ENCODE measurements at places on chromosomes 5 and 9.

- no peak for DNase-seq
Observed at GRCh38 chr5:20469792-20470191, 481.8 kb upstream of the CDH18 start.

DNA sequence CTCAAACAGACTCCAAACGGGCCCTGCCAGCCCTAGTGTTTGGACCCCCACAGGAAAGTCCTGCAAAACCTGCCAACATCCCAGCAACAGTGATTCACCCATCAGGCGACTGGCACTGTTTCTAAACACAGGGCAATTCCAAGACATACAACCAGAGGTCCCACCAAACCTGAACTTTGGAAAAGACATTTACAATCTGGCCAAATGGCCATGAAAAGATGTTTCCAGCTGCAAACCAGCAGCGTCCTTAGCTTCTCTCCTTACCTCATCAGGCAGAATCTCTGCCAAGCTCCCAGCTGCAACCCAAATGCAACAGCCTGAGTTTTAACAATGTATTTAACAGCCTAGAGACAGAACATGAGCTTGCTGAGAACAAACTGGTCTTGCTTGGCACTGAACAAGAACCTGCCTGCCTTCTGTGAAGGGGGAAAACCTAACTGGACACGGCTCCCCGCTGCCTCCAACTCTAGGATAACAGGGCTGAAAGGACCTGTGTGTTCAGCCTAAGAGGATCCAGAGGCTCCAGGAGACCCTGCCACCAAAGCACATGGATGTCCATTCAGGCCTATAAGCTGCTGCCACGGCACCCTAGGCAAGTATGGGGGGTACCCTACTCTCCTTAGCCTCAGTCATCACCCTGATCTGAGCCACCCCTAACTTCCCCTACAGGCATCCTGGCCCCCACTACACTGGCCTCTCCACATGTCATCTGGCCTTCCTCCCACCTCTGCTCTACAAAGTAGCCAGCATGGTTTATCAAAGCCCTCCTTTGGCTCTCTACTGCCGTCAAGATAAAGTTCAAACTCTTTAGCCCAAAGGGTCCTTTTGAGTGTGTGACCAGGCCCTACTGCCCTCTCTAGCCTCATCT lies 5.6 kb downstream of the P4HA2 start:
- DNase-seq: no peak

DNA sequence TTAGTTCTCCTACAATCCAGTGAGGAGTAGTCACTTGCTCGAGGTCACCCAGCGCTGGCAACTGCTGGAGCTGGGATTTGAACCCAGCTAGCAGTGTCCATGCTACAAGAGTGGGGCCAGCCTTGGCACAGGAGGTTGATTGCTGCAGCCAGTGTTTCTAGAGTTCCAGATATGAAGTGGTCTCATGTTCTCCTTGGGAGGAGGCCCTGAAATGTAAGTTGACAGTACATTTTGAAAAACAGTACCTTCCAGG lies 802 bp downstream of the CCDC107 start:
- DNase-seq: no peak

GRCh38 chr5:119750887-119751733 lies 121.8 kb downstream of the FAM170A start:
- DNase-seq: no peak

- no peak for DNase-seq
Observed at GRCh38 chr5:74376187-74376586, 264.3 kb downstream of the ENC1 start.

DNA sequence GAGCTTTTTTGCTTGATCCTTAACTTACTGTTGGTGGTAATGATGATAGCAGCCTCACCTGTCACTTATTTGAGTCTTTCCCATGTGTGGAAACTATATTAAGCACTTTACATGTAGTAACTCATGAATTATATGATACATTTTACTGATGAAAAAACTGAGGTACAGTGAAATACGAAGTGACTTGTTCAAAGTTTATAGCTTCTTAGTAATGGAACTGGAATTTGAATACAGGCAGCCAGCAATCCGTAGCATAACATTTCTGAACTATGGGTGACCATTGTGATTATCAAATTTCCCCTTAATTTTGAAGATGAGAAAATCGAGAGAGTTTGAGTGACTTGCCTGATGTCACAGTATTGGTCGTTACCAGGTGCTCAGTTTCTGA lies 17.3 kb downstream of the SCAMP1 start:
- DNase-seq: no peak

- DNase-seq: no peak
Observed at GRCh38 chr5:55304584-55304983, 2.9 kb downstream of the DHX29 start.

DNA sequence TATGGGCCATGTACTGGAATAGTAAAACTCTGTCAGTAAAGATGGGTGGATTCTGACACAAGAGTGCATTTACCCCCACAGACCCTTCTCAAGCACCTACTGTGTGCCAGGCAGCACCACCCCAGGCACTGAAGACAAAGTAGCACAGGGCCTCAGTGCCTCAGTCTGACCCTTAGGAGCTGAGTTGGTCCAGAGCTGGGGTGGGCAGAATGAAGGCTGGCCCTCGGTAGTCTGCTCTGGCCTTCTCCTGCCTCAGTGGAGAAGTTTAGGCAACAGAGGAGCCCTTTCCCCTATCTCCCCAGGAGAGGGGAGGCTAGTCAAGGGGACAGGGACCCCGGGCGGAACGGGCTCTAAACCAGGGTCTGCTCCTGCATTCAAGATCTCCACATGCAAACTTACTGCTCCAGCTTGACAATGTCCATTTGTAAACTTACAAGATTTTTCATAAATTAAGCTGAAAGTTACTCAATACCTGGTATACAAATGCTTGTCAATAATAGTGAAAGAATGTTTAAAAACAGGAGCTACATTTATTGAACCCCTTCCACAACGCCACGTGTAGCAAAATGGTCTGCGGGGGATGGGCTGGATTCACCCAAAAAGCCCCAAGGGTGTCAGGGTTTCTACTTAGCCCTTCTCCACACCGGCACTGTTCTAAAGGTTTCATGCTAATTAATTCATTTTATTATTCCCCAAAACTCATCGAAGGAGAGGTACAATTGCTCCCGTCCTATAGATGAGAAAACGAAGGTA lies 1.5 kb downstream of the VDAC1 start:
- DNase-seq: no peak

DNA sequence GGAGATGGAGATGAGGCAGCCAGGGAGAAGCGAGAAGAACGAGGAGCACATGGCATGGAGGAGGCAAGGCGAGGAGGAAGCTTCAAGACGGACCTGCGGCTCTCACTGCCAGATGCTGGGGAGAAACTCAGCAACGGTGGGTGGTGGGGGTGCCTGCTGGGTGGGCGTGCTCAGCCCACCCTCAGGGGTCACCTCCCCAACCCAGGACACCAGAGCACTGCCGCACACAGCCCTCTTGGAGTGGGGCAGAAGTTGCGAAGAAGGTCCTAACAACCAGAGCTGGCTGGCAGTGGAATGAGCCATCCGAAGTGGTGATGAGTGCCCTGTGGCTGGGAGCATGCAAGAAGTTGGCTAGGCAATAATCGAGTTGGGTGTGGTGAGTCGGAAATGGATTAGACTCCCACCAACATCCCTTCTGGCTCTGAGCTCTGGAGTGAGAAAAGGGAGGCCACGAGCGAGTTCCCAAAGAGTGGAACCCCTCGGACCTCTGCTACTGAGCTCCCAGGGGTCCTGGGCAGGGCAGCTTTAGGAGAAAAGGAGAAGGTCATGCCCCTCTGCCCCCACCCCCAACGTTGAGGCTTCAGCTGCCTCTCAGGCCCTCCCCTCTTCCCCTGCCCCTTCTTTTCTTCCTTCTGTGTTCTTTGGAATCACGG lies 212.7 kb upstream of the MVB12B start:
- DNase-seq: no peak

GRCh38 chr9:1253064-1253979 lies 203.2 kb downstream of the DMRT2 start:
- no peak for DNase-seq

DNA sequence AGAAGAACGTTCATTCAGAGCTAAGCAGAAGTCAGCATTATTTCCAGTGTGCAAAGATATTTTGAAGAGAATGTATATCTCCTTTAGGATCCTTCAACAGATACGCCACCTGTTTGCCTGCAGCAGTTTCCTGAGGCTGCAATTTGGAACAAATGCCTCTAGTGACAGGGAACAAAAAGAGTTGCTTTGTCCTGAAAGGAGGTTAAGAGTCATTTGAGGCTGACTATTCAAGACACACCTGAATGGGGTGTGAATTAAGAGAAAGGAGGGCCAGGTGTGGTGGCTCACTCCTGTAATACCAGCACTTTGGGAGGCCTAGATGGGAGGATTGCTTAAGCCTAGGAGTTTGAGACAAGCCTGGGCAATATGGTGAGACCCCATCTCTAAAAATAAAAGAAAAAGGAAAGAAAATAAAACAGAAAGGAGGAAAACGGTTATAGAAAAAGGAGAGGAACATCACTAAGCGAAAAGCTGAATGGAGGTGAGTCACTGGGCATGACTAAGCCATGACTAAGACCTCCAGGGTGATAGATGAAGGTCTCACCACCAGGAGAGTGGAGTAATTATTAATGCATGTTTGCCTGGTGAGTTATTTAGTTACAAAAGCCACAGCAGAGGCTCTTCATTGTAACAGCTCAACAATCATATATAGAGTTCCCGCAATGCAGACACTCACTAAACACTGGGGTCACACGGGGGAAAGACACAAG lies 255.2 kb upstream of the TNC start:
- DNase-seq: peak; percentile 95

- DNase-seq: no peak
Observed at GRCh38 chr9:72601615-72602014, 80.2 kb downstream of the TMC1 start.

GRCh38 chr9:22343218-22343611 lies 103.4 kb upstream of the DMRTA1 start:
- DNase-seq: no peak

DNA sequence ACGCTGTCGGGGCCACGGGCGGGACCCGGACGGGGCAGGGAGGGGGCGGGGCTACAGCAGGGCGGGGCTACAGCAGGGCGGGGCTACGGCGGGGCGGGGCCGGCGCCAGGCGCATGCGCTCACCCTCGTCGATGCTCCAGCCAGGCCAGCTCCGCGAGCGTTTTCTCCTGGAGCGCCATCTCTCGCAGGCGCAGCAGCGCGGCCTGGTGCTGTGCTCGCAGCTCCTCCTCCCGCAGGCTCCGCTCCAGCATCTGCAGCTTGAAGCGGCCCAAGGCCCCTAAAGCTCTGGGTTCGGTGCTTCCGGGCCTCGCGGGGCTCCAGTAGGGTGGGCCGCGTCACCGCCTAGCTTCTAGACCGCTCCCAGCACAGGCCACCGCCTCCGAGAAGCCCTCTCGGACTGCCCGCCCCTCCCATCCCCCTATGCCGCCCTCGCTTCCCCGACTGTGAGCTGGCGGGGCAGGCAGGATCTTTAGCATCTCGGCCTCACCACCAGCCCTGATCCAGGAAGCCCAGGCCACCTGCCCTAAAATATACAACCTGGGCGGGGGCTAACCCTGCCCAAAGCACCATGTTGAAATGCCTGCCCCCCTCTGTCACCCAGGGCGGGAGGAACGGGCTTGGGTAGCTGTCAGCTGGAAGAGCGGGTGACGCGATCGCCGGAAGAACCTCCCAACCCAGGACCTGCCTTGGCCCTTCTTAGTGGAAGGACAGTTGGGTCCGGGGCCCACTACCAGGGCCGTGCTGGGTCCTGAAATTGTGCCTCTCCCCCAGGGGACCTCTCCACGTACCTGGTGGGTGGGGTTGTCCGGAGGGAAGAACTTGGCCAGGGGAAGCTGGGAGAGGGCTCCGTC lies 21.9 kb upstream of the QSOX2 start:
- DNase-seq: no peak

DNA sequence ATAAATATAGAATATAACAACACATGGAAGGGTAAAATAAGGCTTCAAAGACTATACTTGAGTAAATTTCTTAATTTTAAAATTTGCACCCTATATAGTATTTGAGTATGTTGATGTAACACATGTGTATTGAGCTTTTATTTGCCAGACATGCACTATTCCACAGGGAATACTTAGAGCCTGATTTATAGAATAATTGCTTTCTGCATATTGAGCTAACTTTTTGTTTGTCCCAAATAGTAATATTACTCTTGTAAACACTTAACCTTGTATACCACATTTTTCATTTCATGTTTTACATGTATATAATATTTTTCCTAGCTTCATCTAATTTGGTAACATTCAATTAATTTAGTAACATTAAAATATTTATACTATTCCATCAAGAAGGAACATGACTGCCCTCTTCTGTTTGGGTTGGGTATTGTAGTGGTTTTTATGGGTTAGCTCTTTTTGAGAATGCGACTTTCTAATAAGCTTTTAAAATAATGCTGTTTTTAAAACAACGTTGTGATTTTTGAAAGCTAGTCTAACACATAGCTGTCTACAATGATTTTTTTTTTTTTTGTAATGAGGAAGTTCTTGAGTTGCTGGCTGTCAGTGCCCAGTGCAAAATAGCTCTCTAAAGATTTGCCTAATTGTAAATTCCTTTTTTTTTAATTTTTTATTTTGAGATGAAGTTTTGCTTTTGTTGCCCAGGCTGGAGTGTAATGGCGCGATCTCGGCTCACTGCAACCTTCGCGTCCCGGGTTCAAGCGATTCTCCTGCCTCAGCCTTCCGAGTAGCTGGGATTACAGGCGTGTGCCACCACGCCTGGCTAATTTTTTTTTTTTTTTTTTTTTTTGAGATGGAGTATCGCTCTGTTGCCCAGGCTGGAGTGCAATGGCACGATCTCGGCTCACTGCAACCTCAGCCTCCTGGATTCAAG lies 4.8 kb downstream of the SUB1 start:
- DNase-seq: peak; percentile 70

GRCh38 chr5:78972654-78973428 lies 12.3 kb downstream of the ARSB start:
- no peak for DNase-seq

DNA sequence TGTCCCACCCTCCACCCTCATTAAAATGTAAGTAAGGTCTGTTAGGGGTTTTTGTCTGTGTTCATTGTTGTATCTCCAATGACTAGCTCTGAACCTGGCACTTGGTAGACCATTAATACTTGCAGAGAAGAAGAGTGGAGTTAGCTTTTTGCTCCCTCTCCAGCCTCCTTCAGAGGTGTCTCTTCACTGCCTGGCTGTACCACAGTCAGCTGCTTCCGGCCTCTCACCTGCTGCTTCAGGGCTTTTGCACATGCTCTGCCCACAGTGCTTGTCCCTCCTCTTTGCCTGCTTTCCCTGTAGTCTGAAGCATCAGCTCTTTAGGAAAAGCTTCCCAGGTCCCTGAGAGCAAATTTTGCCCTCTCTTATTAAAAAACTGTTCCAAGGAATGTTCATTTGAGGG lies 83.6 kb downstream of the SNX24 start:
- no peak for DNase-seq

- no peak for DNase-seq
Observed at GRCh38 chr9:136185596-136186366, 19.1 kb downstream of the LHX3 start.

DNA sequence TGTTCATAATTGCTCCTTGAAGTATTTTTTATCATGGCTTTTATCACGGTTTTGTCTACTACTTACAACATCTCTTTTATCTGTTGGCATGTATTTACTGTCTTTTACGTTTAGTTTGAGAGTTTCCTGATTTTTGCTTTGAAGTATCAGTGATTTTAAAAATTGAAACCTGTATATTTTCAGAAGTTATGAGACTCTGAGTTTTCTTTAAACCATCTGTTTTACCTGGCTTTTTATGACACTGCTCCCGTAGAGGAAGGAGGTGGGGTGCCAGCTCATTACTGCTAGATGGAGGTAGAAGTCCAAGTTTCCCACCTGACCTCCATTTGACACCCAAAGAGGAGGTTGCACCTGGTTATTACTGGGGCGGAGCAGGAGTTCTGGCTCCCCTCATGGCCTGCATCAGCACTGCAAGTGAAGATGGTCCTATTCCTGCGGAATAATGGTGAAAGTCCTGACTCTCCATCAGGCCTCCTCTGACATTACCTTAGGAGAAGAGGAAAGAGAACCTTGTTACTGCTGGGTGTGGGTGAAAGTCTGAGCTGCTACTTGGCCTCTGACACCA lies 10.0 kb upstream of the ZNF131 start:
- no peak for DNase-seq

GRCh38 chr9:105968811-105969466 lies 274.6 kb downstream of the TMEM38B start:
- DNase-seq: no peak

Data from HS-5 (cell line).